NCI-H748 treated with DMSO at 0.1 percent for 48 hours (cell line): ENCODE measurements at places on chromosomes 3 and 15.

- no peak for DNase-seq
These were observed 50.6 kb downstream of the SV2B start for GRCh38 chr15:91150502-91151160.

DNA sequence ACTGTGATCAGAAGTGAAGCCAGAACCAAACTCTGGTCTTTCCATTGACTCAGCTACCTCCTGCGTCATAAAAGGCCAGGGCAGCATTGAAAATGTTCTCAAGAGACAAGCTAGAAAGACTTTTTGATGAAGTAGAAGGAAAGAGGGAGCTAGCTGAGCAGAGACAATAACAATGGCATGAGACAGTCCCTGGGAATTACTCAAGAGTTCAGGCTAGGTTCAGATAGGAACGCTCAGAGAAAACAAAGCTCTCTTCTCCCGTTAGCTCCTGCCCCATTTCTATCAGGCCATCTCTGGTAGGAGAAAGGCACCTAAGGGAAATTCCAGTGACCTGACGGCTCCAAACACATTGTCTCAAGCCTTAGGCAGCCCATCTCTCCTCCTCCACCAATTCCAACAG is 7.0 kb upstream of the OXTR start:
- no peak for DNase-seq

DNA sequence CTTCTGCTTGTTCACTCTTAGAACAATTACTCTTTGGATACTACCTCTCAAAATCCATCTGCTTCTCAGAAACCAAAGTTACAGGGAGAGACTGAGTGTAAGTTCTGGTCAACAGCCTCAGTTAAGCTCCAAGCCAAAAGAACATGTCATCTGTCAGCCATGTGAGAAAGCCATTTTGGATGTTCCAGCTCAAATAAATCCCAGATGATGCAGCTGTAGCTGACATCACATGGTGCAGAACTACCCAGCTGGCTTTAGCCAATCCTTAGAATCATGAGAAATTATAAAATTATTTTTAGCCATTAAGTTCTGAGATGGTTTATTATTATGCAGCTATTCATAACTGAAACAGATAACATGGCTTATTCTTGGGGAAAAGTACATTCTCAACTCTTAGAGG is 696.0 kb downstream of the ZNF385D start:
- no peak for DNase-seq

- no peak for DNase-seq
These were observed 41.2 kb downstream of the HERC1 start for GRCh38 chr15:63792584-63792983.

GRCh38 chr15:78167227-78167888 is 18.2 kb downstream of the IDH3A start:
- DNase-seq = no peak

DNA sequence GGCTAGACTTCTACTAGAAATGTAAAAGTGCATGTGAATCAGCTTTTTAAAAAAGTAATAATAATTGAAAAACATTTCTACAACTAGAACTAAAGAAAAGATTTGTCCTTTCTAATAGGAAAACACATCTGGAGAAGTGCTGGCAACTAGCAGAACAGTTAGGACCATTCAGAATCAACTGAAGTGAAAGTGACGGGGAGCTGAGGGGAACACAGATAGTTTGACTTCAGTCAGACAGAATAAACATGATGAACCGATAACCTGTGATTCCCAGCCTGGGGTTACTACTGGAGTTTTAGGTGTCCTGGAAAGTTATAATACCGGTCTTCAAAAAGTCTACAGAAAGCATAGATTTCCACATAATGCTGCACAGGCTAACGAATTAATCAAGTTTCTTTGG is 28.1 kb downstream of the OPA1 start:
- DNase-seq = no peak

DNA sequence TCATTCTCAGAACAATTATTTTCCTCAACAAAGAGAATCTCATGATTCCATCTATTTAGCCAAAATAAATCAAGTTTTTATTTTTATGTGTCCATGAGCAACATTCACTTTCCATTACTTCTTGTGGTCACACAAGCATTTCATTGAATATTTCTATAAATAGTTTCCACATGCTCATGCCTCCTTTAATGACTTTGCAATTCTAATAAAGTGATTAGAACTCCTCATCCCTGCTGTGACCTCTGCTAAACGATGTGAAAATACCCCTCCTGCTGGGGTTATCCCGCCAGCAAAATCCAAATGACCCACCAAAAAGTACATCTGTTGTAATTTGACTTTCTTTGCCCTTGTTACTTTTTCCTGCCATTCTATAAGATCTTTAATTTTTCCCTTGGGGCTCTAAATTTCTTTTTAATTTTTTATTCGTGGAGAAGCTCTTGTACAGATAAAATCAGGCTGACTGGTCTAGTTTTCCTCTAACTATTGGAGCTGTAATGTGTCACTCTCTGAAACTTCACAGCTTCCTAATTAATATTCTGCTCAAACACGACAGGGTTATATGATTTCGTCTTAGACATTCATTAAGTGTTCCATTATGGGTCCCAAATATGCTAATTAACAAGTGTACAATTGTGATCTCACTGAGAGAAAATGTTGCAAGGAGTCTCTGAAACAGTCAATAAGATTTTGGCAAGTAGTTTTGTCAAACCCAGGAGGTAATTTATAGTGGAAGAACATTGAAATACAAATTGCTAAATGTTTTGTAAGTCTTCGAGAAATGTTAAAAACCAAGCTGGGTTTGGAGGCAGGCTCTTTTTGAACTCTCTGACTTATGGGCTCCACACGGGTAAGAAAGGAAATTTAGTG is 533.1 kb upstream of the NAALADL2 start:
- no peak for DNase-seq

DNA sequence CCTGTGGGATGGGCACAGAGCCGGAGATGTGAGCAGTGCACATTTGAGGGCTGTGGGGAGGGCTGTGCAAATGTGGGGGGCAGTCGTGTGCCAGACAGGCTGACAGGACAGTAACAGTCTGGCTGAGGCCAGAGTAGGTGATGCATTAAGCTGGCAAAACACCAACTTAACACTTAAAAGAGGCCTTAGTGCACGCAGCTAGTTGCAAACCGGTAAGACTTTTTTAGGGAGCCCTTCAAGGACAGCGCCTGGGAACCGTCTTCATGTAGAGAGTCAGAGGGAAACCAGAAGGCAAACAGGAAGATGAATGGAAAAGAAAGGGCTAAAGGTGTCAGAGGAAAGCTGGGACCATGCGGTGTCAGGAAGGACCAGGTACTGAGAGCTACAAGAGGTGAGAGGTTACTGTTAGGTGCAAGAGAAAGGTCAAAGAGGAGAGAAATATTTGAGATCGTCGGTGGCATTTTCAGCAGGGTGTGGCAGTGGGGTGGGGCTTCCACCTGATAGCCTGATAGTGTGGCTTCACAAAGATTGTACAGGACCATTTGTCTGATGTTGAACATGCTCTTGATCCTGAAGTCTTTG is 30.0 kb upstream of the CHD2 start:
- no peak for DNase-seq

- DNase-seq = no peak
These were observed 9.7 kb upstream of the CMTM7 start for GRCh38 chr3:32381922-32382321.

GRCh38 chr3:134279466-134279865 is 28.8 kb upstream of the RYK start:
- DNase-seq = no peak

GRCh38 chr3:114356066-114356465 is 62.2 kb downstream of the TIGIT start:
- DNase-seq = no peak

GRCh38 chr3:195714380-195715011 is 6.3 kb upstream of the MUC20 start:
- no peak for DNase-seq

DNA sequence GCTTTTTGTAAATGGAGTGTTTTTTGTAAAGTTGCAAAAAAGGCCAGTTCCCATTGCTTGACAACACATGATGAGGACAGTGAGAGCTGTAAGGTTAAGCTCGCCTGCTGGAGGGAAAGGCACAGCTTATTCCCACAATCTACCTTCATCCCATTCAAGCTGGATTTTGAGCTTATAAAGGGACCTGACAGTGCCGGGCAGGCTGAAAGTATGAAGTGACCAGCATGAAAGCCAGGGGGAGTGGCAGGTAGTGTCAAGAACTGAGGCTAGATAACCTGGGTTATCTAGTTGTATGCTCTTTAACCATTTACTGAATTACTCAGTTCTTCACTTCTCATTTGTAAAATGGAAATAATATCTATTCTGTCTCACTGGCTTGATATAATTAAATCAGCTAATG is 52.3 kb upstream of the KPNA4 start:
- no peak for DNase-seq

DNA sequence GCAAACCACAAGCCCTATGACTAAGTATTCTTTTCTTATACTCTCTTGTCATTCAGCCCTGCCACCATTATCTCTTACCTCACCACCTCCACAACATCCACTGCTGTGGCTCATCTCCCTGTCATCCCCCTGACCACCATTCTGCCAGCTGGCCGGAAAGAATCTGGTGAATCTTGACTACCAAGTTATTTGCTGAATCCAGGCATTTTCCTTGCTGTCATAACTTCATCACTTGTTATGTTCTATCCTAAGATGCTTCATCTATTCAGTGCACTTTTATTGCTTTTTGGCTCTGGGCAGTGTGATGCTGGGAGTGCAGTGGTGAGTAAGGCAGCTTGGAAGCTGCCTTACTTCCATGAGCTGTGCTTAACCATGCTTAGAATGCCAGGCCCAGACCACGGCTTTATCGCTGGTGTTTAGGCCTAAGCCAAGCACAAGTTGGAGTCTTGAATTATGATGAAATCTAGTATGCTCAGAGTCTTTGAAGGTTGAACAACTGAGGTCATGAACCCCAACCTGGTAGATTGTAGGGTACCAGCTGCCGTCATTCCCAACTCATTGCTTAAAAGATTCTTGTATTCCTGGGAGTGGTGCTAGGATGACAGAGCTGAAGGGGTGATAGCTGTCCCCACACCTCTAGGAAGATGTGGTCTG is 27.0 kb upstream of the APH1B start:
- no peak for DNase-seq

GRCh38 chr3:127889976-127890650 is 24.9 kb upstream of the KBTBD12 start:
- no peak for DNase-seq

GRCh38 chr3:175896655-175897054 is 1037.5 kb downstream of the NAALADL2 start:
- no peak for DNase-seq

DNA sequence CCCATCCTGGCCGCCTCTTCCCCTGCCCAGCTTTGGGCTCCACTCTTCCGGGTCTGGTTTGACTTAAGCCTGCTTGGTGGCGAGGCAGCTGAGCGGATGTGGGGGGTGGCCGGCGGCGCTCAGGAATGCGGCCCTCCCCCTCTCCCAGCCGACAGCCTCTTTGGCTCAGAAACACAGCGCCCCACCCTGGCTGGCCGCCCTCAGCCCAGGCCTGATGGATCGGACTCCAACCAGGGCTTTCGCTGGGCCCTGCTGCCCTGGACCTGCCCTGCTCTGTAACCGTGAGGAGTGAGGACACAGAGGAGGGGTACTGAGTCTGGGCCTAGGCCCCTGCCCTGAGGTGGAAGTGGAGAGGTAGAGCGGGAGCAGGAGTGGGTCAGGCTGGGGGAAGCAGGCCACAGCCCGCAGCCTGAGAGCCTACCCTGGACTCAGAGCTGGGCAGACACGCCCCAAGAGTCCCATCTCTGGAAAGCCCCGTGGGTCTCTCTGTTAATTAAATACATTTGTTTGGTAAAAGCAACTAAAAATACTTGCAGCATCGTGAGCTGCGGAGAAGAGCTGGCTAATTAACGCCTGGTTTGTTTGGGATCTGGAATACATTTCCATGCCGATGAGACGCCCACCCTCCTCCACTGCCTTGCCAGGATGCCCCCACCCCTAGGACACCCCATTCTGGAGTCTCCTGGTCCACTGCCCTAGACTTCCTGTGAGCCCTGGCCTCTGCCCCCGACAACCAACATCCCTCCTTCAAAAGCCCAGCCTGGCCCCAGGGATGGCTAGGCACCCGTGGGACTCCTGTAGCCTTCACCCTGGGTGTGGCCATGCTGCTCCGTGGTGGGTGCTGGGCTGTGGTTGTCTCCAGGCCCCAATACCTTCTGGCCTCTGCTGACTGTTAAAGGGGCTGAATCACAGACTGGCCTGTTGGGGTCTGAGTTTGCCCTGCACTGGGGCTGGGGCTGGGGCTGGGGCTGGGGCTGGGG is 19.6 kb downstream of the PLXNA1 start:
- no peak for DNase-seq

DNA sequence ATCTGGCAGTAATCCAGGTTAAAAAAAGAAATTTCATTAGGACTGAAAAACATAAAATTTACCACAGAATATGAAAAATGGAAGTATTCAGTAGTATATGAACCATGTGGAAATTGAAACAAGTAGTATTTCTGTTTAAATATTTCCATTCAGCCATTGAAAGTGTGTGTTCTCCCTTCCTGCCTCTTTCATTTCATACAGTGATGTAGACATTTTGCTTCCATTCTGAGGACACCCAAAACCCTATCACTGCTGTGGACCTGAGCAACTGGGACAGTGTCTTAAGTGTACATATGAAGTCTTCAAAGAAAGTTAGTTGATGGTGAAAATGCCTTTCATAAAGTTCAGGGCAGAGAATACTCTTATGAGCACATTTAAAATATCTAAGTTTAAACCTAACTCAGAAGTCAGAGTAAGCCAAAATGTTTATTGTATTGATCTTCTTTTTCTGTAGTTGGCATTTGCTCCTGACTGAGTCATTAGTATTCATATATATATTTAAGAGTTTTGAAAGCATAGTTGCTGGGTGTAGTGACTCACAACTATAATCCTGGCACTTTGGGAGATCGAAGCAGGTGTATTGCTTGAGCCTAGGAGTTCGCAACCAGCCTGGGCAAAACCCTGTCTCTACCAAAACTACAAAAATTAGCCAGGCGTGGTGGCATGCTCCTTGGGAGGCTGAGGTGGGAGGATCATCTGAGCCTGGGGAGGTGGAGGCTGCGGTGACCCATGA is 198.8 kb downstream of the KLHL25 start:
- no peak for DNase-seq

DNA sequence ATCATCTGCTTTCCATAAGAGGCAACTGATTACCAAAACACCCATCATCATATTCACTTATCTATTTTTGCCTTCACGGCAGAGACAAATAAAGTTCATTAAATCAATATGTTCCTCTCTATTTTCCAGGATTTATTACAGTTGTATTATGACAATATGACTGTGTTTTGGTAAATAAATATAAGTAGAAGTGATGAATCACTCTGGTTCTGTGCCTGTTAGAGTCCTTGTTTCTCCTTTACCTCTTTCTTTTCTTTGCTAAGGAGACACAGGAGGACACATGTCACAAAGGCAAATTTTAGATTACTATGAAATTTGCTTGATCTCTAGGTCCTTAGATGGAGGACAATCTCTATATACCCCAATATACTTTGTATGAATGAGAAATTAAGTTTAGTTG is 152.6 kb upstream of the PLSCR5 start:
- no peak for DNase-seq

- DNase-seq = no peak
These were observed 83.3 kb upstream of the C2CD4B start for GRCh38 chr15:62248277-62248984.
